Mesenchymal stem cell (in vitro differentiated cells and primary cell): ENCODE measurements at places on chromosomes 5 and 9.

DNA sequence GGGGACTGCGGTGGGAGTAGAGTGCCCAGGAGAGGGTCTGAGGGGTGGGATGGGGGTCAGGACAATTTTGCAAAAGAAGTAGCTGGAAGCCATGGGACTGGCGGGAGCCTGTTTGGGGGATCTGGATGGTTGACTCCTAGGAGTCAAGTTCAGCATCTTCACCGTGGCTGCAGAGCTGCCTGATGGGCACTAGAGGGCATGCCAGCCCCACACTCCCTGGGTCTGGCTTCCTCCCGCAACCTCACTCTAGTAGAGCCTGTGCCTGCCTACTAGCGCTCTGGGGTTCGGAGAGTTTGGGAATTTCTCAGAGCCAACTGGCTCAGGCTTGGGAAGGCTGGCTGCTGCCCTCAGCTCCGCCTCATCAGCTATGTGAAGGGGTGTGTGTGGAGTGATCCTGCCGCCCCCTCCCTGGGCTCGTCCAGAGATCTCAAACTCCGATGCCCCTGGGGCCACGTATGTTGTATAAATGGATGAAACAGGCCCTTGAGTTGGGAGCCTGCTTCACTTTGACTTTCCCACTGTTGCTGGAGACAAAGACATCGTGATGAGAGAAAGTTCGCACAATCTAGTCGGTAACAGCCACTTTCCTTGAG is 10.8 kb downstream of the TSPAN17 start:
- peak; percentile 72 for DNase-seq

GRCh38 chr9:10612641-10613398 is at the start of gene PTPRD:
Gene PTPRD (minus strand): TSS chr9:10613002.
- DNase-seq = peak; percentile 51

- no peak for DNase-seq
Measured at GRCh38 chr5:112720576-112720975, 17.1 kb upstream of the APC start.

- DNase-seq = peak; percentile 3
Measured at GRCh38 chr5:77906806-77907205, 130.7 kb upstream of the TBCA start.

DNA sequence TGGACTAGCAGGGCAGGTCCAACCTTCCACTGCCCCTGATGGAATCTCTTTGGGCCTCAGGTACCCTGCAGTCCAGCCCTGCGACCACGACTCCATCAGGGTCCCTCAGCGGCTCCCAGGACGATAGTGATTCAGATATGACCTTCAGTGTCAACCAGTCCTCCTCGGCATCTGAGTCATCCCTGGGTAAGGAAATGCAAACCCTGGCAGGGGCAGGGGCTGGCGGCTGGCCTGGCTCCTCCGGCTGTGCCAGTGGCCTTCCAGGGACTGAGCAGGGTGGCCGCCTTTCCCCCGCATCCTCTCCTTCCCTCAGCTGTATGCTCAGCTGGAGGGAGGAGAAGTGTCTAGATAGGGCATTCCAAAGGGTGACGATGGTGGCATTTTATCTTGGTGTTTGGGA is 45.0 kb downstream of the NEURL1B start:
- no peak for DNase-seq

DNA sequence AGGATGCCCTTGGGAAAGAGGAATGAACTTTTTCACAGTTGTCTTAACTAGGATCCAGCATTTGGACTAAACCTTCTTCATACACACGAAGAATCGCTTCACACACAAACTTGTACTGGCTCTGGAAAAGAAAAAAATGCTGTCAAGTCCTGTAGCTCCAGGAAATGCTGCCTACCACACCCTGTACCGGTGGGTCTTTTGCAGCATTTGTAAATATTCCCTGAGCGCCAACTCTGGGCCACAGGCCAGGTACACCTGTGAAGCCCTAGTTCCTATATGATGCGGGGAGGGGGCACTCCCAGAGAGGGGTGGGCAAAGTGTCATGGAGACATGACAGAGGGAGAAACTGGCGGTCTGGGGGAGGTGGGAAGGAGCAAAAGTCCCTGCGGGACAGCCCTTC is 58.7 kb upstream of the EPB41L4B start:
- DNase-seq = no peak

- peak; percentile 72 for DNase-seq
Measured at GRCh38 chr5:24391816-24392215, 253.0 kb downstream of the CDH10 start.

- no peak for DNase-seq
Measured at GRCh38 chr9:134655101-134655500, 13.5 kb downstream of the COL5A1 start.

- DNase-seq = no peak
Measured at GRCh38 chr5:37886242-37886905, 46.5 kb upstream of the GDNF start.

- DNase-seq = no peak
Measured at GRCh38 chr5:178338750-178339144, 106.1 kb upstream of the PHYKPL start.

DNA sequence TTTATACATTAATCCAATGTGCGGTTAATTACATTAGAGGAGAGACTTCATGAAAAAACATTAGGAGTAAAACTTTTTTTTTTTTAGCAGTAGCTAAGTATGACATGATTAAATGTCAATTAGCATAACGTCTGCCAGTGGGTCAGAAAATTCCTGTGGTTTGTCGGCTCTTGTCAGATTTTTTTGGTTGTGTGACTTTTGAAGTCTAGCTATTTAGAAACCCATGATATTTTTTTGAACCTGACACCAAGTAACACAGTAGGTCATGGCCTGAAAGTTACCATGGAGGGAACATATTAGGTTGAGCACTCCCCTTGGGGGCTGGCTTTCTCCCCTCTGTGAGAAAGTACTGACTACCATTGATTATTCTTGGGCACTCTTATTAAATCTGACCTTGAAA is 84.8 kb upstream of the ALDH1A1 start:
- DNase-seq = peak; percentile 34

DNA sequence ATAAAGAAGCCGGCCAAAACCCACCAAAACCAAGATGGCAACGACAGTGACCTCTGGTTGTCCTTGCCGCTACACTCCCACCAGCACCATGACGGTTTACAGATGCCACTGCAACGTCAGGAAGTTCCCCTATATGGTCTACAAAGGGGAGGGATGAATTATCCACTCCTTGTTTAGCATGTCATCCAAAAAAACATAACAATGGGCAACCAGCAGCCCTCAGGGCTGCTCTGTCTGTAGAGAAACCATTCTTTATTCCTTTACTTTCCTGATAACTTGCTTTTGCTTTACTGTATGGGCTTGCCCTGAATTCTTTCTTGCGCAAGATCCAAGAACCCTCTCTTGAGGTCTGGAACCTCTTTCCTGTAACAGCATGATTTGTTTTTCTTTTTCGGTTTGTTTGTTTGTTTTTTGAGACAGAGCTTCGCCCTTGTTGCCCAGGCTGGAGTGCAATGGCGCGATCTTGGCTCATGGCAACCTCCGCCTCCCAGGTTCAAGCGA is 2.0 kb upstream of the UAP1L1 start:
- no peak for DNase-seq
